ENCODE measurements at places on chromosomes 13 and 19. TPM values are rescaled to one million over a fixed set of nuclear protein-coding genes. Genes with fewer than 3 reads are reported as not detected.

GRCh38 chr13:94342436-94343242 lies 136.8 kb downstream of the DCT start:
- no peak for DNase-seq

DNA sequence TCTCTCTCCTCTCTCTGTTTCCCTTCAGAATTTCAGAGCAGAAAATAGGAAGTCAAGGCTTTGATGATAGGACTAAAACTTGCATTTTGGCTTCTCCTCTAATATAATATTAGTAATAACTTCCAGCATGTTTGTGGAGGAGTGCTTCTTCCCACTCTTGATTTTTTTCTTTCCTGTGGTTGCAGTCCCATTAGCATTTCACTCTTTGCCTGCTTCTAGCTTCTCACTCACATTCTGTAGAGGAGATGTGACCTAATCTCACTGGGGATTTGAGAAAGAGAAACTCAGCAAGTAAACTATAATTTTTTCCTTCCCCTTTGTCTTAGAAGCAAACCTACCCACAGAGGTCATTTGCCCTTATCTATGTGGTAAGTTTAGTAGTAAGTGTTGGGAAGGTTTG lies 169.4 kb upstream of the HTR2A start:
- peak; percentile 0 for DNase-seq

- DNase-seq: peak; percentile 80
Observed at GRCh38 chr19:43300876-43301765, 31.8 kb upstream of the PSG9 start.

GRCh38 chr19:38409631-38410133 lies 6.8 kb downstream of the FAM98C start:
- DNase-seq: peak; percentile 22

GRCh38 chr13:90027409-90027808 lies 1320.1 kb upstream of the MIR17HG start:
- DNase-seq: no peak

DNA sequence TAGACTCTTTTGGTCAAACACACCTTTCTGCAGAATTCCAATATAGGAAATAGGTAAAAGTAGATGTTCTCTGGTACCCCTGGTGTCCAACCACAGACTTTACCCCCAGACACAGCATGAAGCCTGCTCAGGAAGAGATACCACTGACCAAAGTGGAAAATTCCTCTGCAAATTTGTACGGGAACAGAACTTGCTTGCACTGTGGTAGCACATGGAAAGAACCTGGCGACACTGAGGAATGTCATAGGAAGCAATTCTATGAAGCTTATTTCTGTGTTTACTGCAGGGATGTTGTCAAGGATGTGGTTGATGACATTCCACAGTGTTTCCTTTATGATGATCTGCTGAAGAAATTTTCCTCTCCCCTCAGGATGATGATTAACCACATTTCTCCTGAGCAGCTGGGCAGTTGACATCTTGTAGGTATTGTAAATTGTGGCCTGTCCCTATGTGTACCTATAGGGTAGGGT lies 48.9 kb upstream of the TNFSF11 start:
- DNase-seq: peak; percentile 54

- DNase-seq: no peak
Observed at GRCh38 chr13:80717776-80718175, 376.9 kb upstream of the SPRY2 start.

- DNase-seq: no peak
Observed at GRCh38 chr19:54436628-54437252, 12.3 kb upstream of the LENG8 start.

DNA sequence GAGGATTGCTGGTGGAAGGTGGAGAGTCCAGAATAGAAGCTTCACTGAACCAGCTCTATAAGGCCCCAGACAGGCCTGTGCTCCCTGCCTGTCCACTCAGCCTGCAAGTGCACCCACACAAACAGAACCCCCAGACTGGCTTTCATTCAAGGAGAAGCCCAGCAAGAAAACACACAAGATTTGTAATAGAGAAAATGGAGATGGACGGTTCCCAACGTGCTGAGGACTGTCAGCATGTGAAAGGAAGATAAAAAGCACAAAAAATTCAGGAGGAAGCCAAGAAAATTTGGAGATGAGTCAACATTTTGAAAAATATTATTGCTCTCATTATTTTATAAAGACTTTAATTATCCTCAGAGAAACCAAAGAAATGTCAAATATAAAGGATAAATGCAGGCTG lies 218.2 kb upstream of the SLC10A2 start:
- no peak for DNase-seq

GRCh38 chr19:11401808-11402543 lies 17.1 kb downstream of the RGL3 start:
- no peak for DNase-seq

GRCh38 chr13:20717581-20718542 lies 14.4 kb downstream of the IL17D start:
- no peak for DNase-seq

DNA sequence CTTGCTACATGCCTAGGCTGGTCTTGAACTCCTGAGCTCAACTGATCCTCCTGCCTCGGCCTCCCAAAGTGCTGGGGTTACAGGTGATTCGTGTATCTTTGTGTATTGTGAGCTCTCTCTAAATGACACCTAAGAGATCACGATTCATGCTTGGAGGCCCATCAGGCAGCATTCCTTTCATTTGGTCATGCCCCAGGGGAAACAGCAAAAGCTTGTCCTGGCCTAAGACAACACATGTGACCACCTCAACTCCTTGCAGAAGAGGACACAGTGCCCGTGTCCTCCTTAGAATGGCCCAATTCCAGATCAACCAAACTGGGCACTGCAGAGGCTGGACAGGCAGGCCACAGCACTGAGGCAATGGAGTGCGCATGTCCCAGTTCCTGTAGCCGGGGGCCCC lies 32.5 kb downstream of the ZC3H4 start:
- DNase-seq: no peak

DNA sequence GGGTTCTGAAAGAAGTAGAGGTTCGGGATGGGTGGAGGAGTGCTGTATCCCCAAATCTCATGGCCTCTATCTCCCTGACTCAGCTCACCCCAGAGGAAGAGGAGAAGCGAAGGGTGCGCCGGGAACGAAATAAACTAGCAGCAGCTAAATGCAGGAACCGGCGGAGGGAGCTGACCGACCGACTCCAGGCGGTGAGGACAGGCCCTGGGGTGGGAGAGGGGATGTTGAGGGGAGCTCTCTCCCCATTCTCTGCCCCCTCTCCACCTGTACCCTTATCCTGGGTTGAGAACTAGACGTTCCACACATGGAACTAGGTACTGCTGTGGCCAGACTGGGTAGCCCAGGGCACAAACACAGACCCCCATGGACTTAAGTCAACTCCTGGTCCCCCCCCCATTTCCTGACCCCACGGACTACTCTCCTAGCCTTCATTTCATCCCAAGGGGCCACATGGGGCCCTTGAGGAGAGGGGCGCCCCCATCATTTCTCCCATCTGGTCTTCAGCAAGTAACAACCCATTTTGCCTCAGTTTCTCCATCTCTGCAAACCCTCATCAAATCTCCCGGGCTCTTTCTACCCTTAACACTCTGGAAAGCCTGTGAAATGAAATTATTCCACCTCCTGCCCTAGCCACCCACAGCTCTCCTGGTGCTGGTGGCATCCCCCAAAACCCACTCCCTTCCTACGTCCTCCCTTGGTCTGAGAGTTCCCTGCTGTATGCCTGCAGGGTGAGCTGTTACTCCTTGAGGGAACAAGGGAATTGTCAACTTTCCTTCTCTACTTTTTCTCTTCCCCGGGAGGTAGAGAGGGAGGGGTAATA lies 3.5 kb downstream of the FOSB start:
- no peak for DNase-seq

URAD gene
- total RNA-seq: not detected

ZNF599 gene
- total RNA-seq: 6.6 TPM

FXYD1 gene
- not detected for total RNA-seq

All from A172 (cell line).